ENCODE measurements at places on chromosomes 5 and 9. TPM values are rescaled to one million over a fixed set of nuclear protein-coding genes. Genes with fewer than 3 reads are reported as not detected.
A peak's percentile ranks its signal among the peaks of the same experiment; 100 is the strongest.

The SLC22A4 gene
- total RNA-seq = not detected

- peak; percentile 53 for DNase-seq
Measured at GRCh38 chr9:91424403-91425176, 958 bp upstream of the NFIL3 start.

GRCh38 chr5:57720656-57721055 lies 238.0 kb upstream of the ACTBL2 start:
- DNase-seq = no peak

The DAPK1 gene
- total RNA-seq = 1.0 TPM

DNA sequence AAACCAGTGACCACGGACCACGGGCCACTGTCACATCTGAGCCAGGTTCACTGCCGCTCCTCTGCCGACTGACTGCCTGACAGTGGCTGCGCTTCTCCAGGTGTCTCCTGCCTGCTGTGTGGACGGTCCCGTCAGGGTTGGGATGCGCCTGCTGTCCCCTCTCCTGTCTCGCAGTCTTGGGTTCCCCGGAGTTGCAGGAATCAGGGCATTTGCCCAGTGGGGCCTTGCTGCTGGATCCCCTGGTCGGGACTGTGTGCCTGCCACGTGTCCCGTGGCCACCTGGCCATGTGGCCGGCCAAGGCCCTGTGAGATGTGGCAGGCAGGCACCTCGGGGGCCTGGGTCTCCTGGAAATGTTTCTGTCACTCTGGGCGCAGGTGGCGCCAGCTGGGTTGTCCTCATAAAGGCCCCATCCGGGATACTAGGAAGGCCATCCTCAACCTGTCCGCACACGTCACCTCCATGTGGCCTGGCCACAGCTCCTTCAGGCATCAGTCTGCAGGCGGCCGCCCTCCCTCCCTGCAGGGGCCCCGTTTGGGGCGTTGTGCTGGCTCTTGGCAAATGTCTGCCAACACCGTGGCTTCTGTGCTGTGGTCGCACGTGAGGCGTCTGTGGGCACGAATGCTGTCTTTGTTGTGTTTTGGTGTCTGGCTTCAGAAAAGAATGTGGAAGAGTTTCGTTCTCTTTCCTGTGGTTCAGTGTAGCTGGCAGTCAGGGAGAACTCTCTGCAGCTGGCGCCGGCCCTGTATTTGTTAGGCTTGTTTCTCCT lies 6.4 kb upstream of the TOR4A start:
- no peak for DNase-seq

GRCh38 chr9:127132375-127132774 lies 9.9 kb upstream of the ANGPTL2 start:
- DNase-seq = no peak
